ENCODE measurements at places on chromosomes 1 and 21. TPM values are rescaled to one million over a fixed set of nuclear protein-coding genes. Genes with fewer than 3 reads are reported as not detected.

Gene RAP1GAP
- not detected for total RNA-seq

Gene C1orf21
- total RNA-seq: 8.1 TPM

Gene CFH
- 21.2 TPM for total RNA-seq

Gene RPE65
- total RNA-seq: not detected

Gene OR6N1
- not detected for total RNA-seq

Gene TRIM46
- 6.9 TPM for total RNA-seq

GRCh38 chr1:29320156-29320940, 84.0 kb downstream of the PTPRU start:
- DNase-seq: no peak
- H3K4me1 ChIP-seq: no peaks in the 10 kb centered on the region
- no peak overlapping the region for H3K27ac ChIP-seq
- no peak overlapping the region for H3K4me3 ChIP-seq

- H3K4me3 ChIP-seq: no peak overlapping the region
- no peak overlapping the region for H3K27ac ChIP-seq
- no peak for DNase-seq
- H3K36me3 ChIP-seq: peaks cover 28% of the 10 kb centered on the region
- H3K4me1 ChIP-seq: peaks cover 85% of the 10 kb centered on the region
- peaks cover 3% of the 10 kb centered on the region for H3K27me3 ChIP-seq
These were observed 43.0 kb downstream of the GALNT2 start for GRCh38 chr1:230109895-230110667.

DNA sequence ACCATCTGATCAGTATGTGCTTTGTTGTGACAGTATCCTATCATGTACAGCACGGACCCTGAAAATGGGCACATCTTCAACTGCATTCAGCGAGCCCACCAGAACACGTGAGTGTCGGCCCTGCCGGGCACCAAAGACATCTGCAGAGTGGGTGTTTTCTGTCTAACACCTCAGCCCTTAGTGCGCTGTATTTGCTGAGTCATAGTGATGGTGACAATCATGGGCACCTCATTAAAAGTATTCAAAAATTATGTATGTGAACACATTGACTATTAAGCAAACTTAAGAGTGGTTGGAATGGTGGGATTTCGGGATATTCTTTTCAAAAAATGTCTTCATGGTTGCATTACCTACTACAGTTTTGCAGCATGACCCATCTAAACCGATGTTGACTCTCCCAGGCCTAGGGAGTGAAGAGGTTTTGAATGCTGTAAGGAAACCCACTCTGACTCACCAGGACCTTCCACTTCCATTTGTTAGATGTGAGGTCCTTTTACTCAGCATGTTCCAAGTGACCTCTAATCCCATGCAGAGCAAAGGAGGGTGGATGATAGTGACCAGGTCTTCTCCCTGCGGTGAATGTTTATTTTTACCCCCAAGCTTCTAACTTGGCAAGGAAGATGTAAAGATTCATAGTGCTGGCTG, 20.1 kb downstream of the MGST3 start:
- H3K27ac ChIP-seq: no peak overlapping the region
- peaks cover 1% of the 10 kb centered on the region for H3K27me3 ChIP-seq
- no peak for DNase-seq
- peaks cover 19% of the 10 kb centered on the region for H3K36me3 ChIP-seq

GRCh38 chr1:64574301-64574700, 104.4 kb downstream of the CACHD1 start:
- no peak overlapping the region for H3K27ac ChIP-seq
- H3K27me3 ChIP-seq: no peaks in the 10 kb centered on the region
- no peak overlapping the region for H3K4me3 ChIP-seq
- H3K4me1 ChIP-seq: peaks cover 15% of the 10 kb centered on the region
- H3K36me3 ChIP-seq: no peaks in the 10 kb centered on the region

DNA sequence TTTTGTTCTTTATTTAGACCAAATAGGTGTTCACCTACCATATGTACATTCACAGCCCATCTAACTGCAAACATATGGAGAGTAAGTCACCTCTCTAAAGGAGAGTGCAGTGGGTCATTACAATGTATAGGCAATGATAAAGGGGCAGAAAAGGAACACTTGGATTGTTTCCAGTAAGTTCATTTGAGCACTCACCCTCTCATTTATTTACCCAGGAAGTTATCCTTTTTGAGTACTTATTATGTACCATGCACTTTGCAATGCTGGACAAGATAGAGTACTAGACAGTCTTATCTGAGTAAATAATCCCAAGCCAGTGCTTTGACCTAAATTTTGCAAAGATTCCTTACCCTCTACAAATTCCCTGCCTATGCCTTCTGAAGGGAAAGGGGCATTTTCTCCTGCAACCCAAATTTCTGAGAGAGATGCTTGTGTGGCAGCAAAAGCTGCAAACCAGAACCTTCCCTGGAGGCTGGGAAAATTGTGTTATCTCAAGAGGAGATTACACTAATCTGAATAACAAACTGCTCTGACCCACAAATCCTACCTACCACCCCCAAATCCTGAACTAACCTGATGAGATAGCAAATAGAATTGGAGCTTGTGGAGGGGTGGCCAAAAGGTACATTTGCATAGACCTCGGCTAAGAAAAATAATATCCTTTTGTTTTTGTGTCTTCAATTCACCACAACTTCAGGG, 18.6 kb upstream of the RGS8 start:
- no peaks in the 10 kb centered on the region for H3K36me3 ChIP-seq
- no peak overlapping the region for H3K4me3 ChIP-seq
- no peaks in the 10 kb centered on the region for H3K4me1 ChIP-seq
- H3K27ac ChIP-seq: no peak overlapping the region

DNA sequence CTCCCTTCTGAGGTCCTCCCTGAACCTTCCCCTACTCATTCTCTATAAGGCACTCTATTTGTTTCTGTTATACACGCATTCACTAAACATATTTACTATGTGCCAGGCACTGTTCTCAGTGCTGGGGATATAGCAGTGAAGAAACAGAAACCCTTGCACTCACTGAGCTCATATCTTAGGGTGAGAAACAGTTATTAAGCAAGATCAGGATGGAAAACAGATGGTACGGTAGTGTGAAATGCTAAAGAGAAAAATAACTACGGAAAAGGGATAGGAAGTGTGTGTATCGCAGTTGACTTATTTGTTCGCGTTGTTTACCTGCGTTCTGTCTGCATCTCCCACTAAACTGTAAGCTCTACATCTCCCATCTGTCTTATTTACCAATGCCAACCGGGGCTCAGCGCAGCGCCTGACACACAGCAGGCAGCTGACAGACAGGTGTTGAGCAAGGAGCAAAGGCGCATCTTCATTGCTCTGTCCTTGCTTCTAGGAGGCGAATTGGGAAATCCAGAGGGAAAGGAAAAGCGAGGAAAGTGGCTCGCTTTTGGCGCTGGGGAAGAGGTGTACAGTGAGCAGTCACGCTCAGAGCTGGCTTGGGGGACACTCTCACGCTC, 572 bp downstream of the CYB5RL start:
- H3K4me3 ChIP-seq: peak overlapping the region; percentile 96
- H3K27ac ChIP-seq: peak overlapping the region; percentile 84
- peaks cover 37% of the 10 kb centered on the region for H3K4me1 ChIP-seq
- no peaks in the 10 kb centered on the region for H3K36me3 ChIP-seq

GRCh38 chr1:101314244-101314643, 77.4 kb downstream of the S1PR1 start:
- H3K4me3 ChIP-seq: no peak overlapping the region
- no peaks in the 10 kb centered on the region for H3K36me3 ChIP-seq
- no peak overlapping the region for H3K27ac ChIP-seq
- peaks cover 43% of the 10 kb centered on the region for H3K4me1 ChIP-seq

DNA sequence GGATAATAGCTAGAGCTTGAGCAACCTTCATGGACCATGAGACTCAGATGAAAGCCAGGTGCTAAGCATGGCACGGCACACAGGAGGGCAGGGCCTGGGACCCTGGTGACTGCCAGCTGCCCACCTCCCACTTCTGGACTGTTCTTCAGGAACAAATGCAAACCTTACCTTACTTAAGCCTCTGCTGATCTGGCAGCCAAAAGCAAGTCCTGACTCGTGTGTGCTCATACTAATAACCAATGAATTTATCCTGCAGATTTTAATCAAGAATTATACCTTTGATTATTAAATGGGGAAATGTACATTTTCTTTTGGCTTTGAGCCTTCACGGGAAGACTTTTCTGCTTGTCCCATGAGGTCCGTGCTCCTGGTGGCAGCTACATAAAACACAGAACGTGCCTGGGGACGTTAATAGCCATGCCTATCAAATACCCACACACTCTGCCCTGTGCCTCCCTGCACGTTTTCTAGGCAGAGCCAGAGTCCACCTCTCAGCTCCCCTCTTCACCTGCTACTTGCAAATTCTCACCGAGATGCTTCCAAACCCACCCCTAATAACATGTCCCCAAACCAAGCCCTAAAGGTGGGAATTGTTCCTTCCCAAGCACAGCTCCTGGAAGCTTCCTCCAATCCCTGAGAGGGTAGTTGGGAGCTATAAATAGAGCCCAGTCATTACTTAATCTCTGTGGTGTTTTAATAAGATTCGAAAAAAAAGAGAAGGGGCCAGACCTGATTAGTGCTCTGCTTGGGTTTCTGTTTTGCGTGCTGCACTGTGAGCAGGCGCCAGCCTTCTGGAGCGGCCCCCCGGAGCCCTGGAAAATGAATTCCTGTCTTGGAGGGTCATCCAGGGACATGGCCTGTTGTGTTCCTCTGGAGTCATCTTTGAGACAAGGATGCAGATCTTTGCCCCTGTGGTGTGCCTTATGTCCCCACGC, 33.5 kb downstream of the SLC1A7 start:
- peak overlapping the region; percentile 86 for H3K27ac ChIP-seq
- peaks cover 21% of the 10 kb centered on the region for H3K36me3 ChIP-seq
- H3K4me1 ChIP-seq: peaks cover 69% of the 10 kb centered on the region
- H3K27me3 ChIP-seq: peaks cover 5% of the 10 kb centered on the region

- peaks cover 6% of the 10 kb centered on the region for H3K36me3 ChIP-seq
- no peaks in the 10 kb centered on the region for H3K27me3 ChIP-seq
- no peak overlapping the region for H3K27ac ChIP-seq
- DNase-seq: no peak
- peaks cover 19% of the 10 kb centered on the region for H3K4me1 ChIP-seq
- H3K4me3 ChIP-seq: no peak overlapping the region
These were observed 14.7 kb upstream of the POFUT2 start for GRCh38 chr21:45302082-45303061.

DNA sequence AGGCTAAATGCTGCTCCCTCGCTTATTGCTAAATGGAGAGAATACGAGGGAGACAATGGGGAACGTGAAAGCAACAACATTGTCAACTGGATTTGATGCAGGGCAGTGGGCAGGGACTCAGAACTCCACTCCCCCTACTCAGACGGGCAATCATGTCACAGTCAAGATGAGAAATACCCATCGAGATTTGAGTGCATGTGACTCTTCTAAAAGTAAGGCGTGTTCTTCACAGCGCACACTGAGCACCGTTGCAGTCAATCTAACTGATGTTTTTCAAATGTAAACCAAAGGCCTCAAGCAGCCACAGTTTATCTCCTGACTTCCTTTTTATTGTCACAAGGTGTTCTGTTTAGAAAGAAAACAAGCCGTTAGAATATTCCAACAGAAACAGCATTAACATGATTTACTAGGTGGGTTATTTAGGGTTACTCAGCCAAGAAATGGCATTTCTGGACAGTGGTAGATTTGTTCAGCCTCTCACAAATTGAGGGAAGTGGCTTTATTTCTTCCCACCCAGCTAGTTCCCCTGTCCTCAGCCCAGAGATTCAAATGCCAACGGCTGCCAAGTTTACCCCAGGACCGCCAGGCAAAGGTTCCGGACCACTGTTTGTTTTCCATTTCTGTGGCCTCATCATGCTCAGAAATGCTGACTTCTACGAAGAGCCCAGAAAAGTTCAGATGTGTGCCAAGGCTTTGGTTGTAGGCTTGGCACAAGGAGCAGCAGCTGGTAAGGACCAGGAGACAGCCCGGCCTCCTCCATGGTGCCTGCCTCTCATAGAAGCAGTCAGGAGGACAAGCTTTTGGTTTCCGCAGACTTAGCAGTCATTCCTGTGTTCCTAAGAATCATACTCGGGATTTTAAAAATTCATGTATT, 171.4 kb downstream of the KIF26B start:
- peaks cover 12% of the 10 kb centered on the region for H3K4me1 ChIP-seq
- no peak overlapping the region for H3K4me3 ChIP-seq
- DNase-seq: no peak
- H3K27ac ChIP-seq: no peak overlapping the region
